ENCODE measurements at places on chromosomes 1 and 21.

DNA sequence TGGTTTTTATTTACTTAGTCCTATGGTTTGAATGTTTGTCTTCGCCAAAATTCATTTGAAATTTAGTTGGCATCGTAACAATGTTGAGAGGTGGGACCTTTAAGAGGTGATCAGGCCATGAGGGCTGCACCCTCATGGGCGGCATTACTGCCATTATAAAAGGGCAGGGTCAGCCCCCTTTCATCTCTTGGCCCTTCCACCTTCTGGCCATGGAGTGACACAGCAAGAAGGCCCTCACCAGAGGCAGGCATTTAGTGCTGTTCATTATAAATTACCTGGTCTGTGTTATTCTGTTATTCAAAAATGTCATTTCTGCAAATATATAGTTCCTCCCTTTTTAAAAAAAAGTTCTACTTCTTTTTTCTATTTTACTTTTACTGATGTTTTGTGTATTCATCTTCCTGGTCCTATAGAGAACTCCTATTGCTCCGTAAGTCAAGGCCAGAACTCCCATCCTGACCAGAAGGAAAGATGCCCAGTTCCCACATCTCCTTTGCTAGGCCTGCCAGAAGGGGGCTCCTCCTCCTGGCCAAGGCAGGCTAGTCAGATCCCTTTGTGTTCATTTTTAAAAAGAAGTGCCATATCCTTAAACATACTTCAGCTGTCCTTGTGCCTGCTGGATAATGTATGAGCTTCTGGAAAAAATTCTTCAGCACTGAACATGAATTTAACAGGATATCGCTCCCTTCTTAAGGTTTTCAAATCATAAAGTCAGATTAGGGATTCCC lies 10.0 kb upstream of the LBR start:
- no peak for DNase-seq

- peak; percentile 31 for DNase-seq
Observed at GRCh38 chr1:19096036-19096833, 113.8 kb downstream of the UBR4 start.

- no peak for DNase-seq
Observed at GRCh38 chr1:43442756-43443155, 11.0 kb downstream of the HYI start.

DNA sequence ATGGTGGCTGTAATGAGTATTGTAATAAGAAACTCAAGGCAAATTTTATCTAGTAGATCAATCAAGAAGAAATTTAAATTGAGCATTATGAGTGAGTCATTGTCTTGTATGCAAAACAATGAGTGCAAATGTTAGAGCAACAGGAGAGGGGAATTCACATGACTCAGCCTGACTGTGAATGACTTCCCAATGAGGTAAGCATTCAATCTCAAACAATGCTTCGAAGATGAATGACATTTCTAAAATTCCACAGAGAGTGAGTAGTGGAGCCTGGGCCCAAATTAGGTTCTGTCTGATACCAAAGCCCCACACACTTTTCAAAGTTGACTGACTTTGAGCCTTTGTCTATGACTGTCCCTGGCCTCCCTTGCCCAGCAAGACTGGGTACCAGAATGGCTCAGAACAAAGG lies 738.0 kb downstream of the PTPRU start:
- DNase-seq: peak; percentile 36

DNA sequence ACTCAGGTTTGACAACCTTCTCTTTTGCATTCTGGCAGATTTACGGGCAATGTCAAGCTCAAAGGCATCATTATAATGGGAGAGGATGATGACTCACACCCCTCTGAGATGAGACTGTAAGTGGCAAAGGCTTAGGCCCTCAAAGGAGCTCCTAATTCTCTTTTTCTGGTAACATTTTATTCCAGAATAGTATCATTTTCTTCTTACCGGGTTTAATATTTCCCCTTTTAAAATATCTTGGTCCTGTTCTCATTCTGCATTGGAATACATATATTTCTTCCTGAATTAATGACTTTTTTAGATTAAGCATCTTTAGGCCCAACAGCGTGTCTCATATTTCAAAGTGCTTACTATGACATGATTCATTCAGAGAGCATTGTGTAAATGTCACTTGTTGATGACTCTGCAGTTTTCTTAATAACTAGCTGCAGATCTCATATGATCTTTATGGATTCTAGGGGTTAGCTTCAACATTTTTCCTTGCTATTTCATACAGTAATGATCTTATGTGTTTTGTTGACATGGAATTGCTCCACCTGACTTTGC lies 1.7 kb downstream of the PITHD1 start:
- no peak for DNase-seq

GRCh38 chr1:211327346-211327921 lies 801 bp downstream of the TRAF5 start:
- no peak for DNase-seq

DNA sequence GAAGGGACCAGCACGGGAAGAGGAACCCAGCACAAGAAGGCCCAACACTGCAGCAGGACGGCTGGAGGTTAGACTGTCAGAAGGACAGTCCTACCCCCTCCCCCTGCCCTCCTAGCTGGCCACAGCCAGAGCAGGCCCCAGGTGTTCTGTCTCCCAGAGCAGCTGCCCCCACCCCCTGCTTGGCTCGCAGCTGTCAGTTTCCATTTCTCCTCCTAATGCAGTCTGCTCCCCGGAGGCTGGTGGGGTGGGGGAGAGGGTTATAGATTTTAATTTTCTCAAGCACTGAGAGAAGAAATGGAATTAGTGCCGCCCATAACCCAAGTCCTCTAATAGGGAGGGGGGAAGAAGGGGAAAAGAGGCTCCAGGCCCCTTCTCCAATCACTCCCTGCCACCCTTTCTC lies 13.0 kb upstream of the PEAR1 start:
- DNase-seq: no peak

Data from pons (tissue), 1 donor.